Hematopoietic multipotent progenitor cell treated with erythropoietin and hydrocortisone succinate and interleukin-3 and kit ligand, for 6 days (in vitro differentiated cells): ENCODE measurements at places on chromosomes 4 and X.

DNA sequence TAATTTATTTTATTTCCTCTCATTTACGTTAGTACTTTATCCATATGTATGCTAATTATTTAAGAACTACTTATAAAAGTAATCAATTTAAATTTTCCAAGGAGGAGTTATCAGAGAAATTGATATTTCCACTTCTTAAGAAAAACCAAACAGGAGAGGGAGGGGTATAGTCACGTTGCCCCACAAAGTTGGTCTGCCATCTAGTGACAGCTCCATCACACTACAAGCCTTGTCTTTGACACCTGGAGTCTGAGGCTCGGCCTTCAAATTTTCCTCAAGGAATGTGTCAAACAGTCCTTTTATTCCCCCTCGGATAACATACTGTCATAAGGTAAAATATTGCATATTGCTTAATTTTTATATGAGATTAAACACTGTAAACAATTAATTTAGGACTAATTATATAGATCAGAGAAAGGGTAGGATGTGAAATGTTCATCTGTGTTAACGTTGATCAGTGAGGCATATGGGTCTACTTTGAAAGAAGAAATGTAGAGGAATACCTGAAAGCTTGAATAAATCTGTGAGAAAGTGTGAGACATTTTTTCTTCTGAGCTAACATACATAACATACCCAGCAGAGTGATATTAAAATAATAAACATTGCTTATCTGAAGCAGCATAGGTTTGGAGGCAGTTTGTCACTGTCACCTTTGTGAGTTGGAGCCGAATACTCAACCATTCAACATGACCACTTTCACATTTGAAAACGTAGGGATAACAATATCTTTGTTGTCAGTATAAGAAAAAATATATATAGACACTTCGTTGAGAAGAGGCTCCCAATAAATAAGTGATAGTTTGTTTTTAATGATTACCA is 114.4 kb downstream of the GLRA3 start:
- peak; percentile 78 for DNase-seq

DNA sequence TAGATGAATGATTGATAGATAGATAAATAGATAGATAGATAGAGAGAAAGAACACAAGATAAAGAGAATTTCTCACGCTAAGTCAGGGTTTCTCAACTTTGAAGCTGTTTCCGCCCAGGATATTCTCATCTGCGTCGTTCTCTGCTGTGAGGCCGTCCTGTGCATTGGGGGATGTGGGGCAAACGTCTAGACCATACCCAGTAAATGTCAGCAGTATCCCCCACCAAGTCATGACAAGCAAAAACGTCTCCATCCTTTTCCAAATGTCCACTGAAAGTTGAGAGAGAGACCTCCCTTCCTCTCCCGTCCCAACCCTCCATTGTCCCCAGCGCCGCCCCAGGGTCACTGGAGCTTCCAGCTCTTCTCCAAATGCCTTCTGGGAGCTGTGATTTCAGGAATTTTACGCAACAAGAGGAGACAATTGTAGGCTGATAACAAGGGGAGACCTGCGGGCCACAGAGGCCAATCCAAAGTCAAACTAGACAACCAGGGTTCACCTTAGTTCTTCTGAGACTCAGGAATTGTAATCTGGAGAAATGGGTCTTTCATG is 8.9 kb upstream of the CRLF2 start:
- no peak for DNase-seq

DNA sequence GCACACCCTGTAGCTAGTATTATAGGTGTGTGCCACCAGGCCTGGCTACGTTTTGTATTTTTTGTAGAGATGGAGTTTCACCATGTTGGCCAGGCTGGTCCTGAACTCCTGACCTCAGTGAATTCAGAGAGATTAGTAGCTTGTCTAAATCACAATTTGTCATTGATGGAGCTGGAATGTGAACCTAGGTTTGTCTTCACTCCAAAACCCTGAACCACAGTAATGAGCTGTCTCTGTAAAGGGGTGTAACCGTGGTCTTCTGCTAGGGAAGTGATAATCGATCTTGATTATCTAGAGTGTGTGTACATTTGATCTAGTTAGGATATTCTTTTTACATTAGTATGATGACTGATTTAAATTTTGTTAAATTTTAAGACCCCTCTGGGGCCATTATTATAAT is 8.3 kb downstream of the ARHGAP10 start:
- no peak for DNase-seq

- no peak for DNase-seq
These were observed 9.7 kb upstream of the GUF1 start for GRCh38 chr4:44668526-44668925.

GRCh38 chr4:83046693-83047473 is 11.9 kb downstream of the COPS4 start:
- DNase-seq: no peak

GRCh38 chr4:58064653-58065052 is 954.5 kb upstream of the IGFBP7 start:
- no peak for DNase-seq

DNA sequence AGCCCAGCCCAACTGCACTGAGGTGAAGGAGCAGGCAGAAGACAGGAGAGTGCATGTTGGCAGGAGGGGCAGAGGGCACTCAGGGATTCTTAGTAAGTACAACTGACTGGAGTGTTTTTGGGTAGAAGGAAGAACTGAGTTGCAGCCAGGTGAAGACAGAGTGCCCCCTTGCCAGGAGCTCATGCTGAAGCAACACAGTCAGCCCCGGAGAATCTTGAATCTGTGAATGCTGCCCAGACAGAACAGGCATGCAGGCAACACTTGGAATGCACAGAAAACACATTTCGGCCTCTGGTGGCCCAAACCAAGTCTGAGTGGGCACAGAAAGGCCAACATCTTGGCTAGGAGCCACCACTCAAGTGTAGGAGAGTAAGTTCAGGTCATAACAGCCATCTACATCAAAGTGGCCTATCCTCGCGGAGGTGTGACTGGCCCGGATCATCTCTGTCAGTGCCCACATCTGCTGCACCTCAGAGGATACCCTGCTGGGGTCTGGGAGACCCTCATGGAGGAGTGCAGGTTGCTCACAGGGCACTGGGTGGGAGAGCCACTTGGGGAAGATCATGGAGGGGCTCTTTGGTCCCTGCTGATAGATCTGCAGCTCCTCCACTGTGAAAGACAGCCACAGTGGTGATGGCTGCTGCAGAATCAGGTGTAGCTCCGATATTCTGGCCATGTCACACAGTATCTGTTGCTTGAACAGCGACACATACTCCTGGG is 40.4 kb downstream of the USP11 start:
- DNase-seq: no peak

DNA sequence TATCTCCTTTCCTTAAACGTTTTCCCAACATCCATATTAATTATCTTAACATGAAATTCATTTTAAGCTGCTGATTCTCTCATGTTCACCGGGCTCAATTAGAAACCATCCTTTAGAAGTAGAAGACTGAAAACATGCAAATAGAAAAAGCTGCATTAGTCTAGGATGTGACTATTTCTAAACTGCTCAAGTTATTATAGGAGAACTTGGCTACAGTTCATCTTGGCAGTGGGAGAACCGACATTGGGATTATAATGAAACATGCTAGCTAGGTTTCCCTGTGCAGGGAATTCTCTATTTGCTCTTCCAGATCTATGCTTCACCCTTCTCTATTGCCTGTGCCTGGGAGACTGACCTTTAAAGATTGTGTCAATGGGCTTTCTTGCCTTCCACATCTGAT is 151.0 kb upstream of the PPARGC1A start:
- no peak for DNase-seq

DNA sequence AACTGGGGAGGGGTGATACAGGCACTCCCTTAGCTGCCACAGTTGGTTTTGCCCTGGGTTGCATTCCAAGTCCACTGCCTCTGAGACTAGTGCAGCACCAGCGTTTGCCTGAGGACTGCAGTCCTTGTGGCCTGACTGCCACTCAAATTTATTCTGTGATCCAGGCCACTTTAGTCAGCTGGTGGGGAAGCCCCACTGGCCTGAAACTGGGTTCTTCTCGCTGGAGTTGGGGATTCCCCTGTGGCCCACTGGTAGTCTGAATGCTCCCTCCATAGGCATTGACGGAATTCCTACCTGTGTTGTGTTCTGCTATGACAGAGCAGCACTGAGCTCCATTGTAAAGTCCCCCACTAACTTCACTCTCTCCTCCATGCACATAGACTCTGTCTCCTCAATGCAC is 63.8 kb downstream of the PTPN13 start:
- no peak for DNase-seq

DNA sequence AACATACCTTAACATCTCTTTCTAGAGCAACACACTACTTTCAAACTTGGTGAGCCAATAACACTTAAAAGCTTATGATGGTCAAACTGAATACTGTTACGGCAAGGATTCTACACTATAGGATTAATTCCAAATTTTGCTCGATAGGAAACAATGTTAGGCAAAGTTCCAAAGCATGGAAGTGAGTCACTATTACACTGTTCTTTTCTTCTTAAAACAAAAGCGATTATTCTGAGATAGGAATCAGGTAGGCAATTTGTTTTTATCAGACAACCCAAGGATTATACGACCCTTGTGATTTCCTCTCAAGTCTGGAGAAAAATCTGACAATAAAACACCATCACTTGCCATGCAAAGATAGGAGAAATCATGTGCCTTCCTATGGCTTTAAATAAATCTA is 81.5 kb downstream of the HUWE1 start:
- DNase-seq: no peak

- no peak for DNase-seq
These were observed 20.3 kb downstream of the P2RY8 start for GRCh38 chrX:1516596-1517104.

DNA sequence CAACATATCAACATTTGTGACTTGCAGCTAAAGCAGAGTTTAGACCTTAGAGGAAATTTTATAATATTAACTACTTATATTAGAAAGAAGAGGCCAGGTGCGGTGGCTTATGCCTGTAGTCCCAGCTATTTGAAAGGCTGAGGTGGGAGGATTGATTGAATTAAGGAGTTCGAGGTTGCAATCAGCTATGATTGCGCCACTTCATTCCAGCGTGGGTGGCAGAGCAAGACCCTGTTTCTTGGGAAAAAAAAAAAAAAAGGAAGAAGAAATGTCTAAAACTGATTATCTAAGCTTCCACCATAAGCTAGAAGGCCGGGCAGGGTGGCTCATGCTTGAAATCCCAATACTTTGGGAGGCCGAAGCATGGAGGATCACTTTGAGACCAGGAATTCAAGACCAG is 42.0 kb upstream of the USP9X start:
- no peak for DNase-seq

- DNase-seq: no peak
These were observed 267.4 kb downstream of the ANK2 start for GRCh38 chr4:113316879-113317278.

DNA sequence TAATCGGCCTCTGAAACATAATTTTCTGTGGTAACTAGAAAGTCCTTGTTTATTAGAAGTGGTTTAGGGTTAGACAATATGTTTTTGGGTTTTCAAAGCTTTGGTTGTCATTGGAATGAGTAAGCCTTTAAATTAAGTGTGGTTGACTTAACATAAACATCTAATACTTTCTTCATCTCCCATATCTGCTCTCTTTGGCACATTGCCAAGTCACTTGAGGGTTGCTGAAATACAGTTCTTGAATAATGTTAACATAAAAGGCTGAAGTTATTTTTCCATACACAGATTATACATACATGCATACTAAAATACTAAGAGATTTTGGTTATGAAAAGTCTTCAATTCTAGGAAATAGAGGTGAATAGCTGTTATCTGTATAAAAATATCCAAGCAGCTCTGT is 241.7 kb upstream of the BMP3 start:
- peak; percentile 57 for DNase-seq

GRCh38 chr4:21888195-21888976 is 60.2 kb downstream of the KCNIP4 start:
- no peak for DNase-seq

DNA sequence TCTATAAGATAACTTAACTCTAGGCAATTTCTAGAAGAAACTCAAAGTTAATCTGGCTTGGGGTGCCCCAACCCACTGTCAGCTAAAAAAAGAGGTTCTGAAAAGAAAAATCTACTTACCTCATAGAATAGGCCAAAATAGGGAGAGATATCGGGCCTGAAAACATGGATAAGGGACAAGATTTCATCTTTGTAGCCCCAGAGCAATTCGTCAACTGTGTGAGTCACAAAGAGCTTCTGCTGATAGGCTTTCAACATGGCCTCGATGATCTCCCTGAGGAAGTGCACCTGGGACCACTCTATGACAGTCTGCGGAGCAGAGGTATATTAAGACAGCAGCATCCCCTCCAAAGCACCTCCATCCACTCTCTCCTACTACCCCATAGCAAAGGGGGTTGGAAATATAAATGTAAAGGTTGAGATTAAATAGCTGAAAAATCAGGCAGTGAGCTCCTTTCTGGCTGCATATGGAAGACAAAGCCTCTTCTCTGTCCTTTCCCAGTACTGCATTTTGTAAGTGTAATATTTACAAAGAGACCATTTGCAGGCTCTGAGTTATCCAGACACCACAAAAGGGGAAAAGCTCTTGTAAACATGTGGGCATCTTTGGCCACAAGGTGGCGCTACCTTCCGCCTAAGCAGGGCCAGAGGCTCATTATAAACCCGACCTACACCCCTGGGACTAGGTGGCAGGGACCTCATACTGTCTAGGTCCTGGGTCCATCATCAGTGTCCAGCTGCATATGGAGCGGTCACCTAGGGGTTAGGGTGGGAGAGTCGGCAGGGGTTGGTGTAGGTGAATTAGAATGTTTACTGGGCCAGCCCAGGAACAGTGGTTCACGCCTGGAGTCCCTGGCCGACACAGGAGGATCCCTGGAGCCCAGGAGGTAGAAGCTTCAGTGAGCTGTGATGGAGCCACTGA is 31.5 kb upstream of the NUP54 start:
- peak; percentile 94 for DNase-seq

- no peak for DNase-seq
These were observed 42.2 kb upstream of the NKRF start for GRCh38 chrX:119648421-119648775.

DNA sequence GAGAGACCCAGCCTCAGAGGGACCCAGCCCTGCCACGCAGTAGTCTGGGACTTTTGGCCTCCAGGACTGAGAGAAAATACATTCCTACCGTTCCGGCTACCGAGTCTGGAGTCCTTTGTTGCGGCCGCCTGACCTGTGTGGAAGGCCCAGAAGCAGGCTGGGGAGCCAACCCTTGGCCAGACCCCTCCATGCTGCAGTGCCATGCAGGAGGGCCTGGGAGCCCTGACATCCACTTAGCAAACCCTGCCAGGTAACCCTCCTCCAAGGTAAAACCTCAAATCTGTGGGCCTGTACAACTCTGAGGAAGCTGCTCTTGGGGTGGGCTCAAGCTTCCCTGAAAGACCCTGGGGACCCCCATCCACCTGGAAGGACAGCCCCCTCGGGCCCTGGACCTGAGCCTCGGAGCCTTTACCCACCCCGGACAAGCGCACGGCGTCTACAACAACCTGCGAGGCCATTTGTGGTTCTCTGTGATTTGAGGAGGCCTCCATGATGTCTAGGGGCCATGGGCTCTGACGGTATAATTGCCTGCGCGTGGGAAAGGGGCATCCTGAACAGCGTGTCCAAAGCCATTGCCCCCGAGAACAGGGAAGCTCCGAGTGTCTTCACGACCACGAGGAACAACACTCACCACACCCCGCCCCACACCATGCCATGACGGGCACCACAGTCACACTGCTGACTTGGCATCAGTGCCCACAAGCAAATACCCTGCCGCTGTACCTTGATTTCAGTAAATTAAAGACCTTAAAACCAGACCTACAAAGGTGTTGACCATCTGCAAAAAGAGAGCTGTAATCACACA is 58.7 kb downstream of the ZFYVE28 start:
- DNase-seq: no peak

GRCh38 chrX:99703473-99703872 is 706.6 kb downstream of the PCDH19 start:
- DNase-seq: no peak

- peak; percentile 33 for DNase-seq
These were observed 26.9 kb upstream of the CYBB start for GRCh38 chrX:37752936-37753335.
